Fibroblast of lung (primary cell): ENCODE measurements at places on chromosomes 4 and X. TPM values are rescaled to one million over a fixed set of nuclear protein-coding genes. Genes with fewer than 3 reads are reported as not detected.
A peak's percentile ranks its signal among the peaks of the same experiment; 100 is the strongest.

ANXA3 gene
- 7.2 and 9.7 TPM in 2 replicates for total RNA-seq

GRCh38 chrX:150365990-150366911 lies 3.1 kb downstream of the MAMLD1 start:
- peak overlapping the region; percentile 80 for H3K27ac ChIP-seq
- H3K36me3 ChIP-seq: no peaks in the 10 kb centered on the region
- peak; percentile 70 for DNase-seq
- peak overlapping the region; percentile 69 for H3K4me3 ChIP-seq
- no peaks in the 10 kb centered on the region for H3K4me1 ChIP-seq
- H3K27me3 ChIP-seq: no peaks in the 10 kb centered on the region

DNA sequence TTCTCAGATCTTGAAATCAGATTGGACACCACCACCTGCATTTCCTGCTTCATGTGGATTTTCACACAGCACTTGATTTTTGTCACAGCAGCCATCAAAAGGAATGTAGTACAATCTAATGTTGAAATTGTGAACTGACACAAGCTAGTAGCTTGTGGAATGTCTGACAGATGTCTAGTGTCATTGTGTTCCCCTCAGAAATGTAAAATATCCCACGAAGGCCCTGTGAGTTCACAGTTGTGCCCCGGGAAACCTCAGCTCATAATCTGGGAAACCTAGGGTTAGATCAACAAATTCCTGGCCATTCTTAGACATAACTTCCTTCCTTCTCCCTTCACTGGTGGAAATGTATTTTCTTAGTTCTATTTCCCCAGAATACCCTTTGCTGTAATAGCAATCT lies 205.7 kb downstream of the AR start:
- H3K4me1 ChIP-seq: no peaks in the 10 kb centered on the region
- no peak overlapping the region for H3K27ac ChIP-seq
- H3K36me3 ChIP-seq: no peaks in the 10 kb centered on the region
- DNase-seq: no peak

DNA sequence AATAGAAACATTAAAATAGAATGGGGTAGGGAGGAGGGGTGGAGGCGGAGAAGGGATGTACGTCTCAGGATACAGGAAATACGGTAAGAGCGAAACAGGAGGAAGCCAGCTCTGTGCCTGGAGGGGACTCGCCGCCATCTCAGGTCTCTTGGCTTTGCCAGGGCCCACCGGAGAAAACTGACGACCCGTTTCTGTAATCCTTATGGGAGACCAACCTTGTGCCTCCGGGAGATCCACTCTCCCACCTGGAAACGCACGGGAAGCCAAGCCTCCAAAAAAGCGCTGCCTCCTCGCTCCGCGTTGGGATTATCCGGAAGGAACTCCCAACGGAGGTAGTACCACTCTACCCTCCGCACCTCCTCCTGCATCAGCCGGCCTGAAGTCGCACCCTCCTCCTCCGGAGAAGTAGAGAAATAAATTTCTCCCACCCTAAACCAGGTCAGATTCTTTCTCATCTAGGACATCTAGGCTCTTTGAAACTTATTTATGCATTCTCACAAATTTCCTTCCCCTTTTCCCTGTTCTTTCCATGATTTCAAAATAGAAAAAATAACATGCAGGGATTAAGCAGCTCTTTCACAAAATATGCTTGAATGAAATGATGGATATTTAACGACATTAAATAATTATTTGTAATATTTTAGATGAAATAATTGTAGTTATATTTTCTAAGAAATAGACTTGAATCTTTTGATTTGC lies at the start of gene NBDY:
NBDY (plus strand) TSS at position 92 of the 699 bp plus-strand sequence; CDS start at position 203, 111 bp downstream.
- H3K27me3 ChIP-seq: no peaks in the 10 kb centered on the region
- H3K36me3 ChIP-seq: no peaks in the 10 kb centered on the region
- peak; percentile 50 for DNase-seq
- no peaks in the 10 kb centered on the region for H3K4me1 ChIP-seq

GRCh38 chr4:40672528-40673522 lies 43.2 kb upstream of the RBM47 start:
- H3K36me3 ChIP-seq: no peaks in the 10 kb centered on the region
- no peak overlapping the region for H3K4me3 ChIP-seq
- H3K27me3 ChIP-seq: peaks cover 2% of the 10 kb centered on the region
- peak; percentile 100 for DNase-seq
- no peak overlapping the region for H3K27ac ChIP-seq

DNA sequence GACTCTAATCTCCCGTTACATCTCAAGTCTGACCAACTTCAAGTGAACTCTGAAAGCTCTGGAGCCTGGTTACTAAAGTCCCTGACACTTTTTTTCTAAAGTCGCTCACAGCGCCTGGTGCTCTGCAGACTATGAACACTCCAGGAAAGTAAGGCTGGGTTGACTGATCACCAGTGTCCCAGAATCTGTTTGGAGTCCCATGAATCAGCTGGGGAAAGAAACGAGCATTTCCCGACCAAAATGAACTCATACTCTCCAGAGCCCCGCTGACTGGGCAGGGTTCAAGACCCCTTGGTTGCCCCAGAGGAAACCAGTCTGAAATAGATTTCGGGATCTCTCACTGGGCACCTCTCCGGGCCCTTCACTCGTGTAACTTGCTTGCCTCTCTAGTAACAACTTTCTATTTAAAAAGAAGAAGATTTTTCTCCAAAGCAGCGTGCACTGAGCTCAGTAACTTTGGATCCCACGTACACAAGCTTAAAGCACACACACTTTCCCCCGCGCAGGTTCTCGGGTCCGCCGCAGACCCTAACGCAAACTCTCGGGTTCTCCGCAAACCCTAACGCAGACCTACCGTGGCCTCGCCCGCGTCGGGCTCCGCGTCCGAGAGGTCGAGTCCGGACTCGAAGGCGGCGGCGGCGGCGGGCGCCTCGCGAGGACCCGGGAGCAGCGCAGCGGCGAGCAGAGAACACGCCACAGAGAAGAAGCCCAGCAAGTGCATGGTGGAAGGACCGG lies 964 bp downstream of the VEGFC start:
- H3K4me1 ChIP-seq: peaks cover 9% of the 10 kb centered on the region
- H3K27ac ChIP-seq: peak overlapping the region; percentile 96
- H3K4me3 ChIP-seq: peak overlapping the region; percentile 78

GRCh38 chrX:150182161-150182560 lies 181.0 kb upstream of the MAMLD1 start:
- no peak for DNase-seq
- no peaks in the 10 kb centered on the region for H3K4me1 ChIP-seq
- H3K36me3 ChIP-seq: no peaks in the 10 kb centered on the region
- H3K27ac ChIP-seq: no peak overlapping the region
- no peak overlapping the region for H3K4me3 ChIP-seq
